ENCODE measurements at places on chromosomes 5 and 9.

DNA sequence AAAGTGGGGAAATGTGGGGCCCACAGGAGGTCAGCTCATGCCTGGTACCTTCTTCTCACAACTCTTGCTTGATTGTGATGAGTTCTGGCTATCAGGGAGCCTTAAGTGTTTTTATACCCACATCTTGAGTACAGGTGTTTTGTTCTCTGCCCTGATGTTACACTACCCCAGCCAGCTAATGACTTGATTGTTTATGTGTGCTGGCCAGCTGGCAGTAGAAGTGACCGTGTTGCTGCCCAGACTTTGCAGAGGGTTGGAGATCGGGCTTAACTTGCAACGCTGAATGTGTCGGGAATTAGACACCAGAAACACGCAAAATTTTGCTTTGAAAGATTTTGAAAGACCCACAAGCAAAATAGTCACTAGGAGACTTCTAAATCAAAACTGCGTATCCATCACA is 16.9 kb upstream of the ZDHHC11B start:
- DNase-seq: no peak

- DNase-seq: no peak
Measured at GRCh38 chr5:15367489-15367888, 132.5 kb upstream of the FBXL7 start.

DNA sequence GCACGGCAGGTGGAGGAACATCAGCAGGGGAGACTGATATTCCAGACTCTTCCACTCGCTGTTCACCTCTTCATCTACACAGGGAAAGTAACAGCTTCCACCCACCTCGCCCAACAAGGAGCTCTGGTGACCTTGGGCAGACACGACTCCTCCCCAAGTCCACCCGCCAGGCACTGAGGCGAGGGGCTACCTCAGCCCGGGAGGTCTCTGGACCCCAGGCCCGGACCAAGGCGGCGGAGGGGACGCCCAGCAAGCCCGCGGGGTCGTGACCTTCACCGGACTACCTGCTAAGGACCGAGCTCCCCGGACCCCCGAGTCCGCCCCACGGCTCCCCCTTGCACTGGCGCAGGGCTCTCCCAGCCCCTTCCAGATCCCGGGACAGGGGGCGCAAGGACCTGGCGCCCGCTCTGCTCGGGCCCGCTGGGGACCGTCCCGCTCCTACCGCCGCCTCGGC is 70.2 kb upstream of the LPCAT1 start:
- no peak for DNase-seq

DNA sequence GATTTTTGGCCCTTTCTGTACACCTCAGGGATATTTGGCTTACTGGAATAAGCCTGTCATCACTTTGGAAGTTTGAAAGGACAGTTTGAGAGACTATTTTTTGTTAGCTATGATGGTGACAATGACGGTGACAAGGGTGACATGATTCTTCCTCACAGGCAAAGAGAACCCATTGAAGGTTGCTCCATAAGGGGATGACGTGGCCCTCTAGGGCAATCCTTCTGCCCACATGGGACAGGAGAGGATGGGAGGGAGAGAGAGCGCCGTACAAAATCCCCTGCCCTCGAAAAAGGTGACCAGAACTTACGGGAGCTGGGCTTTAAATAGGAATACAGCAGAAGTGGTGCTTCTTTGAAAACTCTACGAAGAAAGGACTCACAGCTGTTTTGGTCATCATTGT is 22.6 kb downstream of the HRH2 start:
- DNase-seq: no peak

DNA sequence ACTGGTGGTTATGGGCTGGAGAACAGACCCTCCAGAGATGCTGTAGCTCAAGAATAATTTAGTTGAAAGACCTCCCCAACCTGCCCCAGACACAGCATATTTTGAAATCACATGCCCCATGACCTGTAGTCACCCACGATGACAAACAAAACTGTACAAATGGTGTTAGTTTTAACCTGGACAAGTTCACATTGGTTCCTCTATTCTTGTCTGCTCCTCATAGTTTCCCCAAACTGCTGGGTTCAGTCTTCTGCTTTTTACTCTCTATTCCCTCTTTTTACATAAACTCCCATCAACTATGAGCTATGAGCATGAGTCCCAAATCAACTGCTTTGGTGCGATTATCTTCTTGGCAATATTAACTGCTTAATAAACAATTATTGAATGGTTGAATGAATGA is 365.3 kb upstream of the CLINT1 start:
- no peak for DNase-seq

- peak; percentile 33 for DNase-seq
Measured at GRCh38 chr9:131739959-131740648, at the start of gene RAPGEF1. TSS of gene RAPGEF1 (minus strand) at chr9:131740076. CDS start at chr9:131739830, 246 bp downstream.

DNA sequence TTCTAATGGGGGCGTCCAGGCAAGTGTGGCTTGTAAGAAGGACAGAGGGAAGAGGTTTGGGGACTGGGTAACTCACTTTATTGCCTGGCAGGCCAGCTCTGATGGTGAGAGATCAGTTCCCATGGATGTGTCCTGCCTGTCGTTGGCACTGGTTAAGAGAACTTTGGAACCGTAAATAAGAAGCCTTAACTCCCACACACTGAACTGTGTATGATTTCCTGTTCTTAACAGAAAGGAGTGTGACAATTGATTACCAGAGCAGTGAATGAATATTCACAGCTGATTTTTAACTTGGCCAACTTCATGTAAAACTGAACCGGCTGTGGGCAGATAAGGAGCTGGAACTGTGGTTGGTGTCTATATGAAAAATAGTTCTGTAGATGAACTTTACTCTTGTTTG is 63.2 kb downstream of the MEGF10 start:
- no peak for DNase-seq

GRCh38 chr9:91746904-91747303 is 203.1 kb downstream of the ROR2 start:
- DNase-seq: no peak

Measured in NCI-H460 (cell line).